H7 (cell line): ENCODE measurements at places on chromosomes 13 and 19.

GRCh38 chr13:44040818-44041100 is 161.1 kb downstream of the LACC1 start:
- no peak for DNase-seq

DNA sequence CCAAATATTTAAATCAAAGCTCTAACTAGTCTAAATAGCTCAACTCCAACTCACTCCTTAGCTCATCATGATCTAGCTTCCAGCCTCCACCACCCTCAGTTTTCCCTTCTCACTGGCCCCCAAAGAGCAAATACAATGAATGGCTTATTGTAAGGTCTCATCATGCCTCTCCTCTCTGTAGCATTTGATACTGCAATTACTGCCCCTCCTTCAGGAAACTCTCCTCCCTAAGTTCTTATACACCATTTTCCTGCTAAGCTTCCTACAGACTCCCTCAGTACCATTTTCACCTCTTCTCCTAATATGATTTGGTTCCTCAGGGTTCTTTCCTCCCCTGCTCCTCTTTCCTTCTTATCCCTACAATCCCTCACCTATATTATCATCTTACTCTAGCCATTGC is 12.8 kb downstream of the KPNA3 start:
- no peak for DNase-seq

GRCh38 chr13:74450964-74451363 is 316.8 kb upstream of the KLF12 start:
- DNase-seq: no peak

GRCh38 chr19:30223866-30224688 is 148.1 kb upstream of the ZNF536 start:
- DNase-seq: no peak

- DNase-seq: peak; percentile 27
Observed at GRCh38 chr19:14054721-14055120, 7.2 kb downstream of the PALM3 start.

GRCh38 chr13:40172878-40173277 is 493.6 kb downstream of the FOXO1 start:
- DNase-seq: no peak

DNA sequence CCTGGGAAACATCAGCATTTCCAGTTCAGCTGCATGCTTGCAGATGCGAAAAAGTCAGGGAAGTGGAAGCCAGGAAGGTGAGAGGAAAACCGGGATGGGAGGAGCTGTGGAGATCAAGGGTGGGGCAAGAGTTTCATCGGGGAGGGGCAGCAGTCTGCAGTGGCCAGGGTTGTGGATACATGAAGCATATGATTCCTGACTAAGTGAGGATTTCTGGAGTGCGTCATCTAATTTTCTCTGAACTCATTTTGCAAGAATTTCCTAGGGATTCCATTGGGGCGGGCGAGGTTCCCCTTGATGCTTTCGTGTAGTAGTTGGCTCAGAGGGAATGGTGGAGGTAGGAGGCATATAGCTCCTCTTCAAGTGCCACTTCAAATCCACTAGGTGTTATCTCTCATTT is 344.1 kb upstream of the TMTC4 start:
- no peak for DNase-seq

DNA sequence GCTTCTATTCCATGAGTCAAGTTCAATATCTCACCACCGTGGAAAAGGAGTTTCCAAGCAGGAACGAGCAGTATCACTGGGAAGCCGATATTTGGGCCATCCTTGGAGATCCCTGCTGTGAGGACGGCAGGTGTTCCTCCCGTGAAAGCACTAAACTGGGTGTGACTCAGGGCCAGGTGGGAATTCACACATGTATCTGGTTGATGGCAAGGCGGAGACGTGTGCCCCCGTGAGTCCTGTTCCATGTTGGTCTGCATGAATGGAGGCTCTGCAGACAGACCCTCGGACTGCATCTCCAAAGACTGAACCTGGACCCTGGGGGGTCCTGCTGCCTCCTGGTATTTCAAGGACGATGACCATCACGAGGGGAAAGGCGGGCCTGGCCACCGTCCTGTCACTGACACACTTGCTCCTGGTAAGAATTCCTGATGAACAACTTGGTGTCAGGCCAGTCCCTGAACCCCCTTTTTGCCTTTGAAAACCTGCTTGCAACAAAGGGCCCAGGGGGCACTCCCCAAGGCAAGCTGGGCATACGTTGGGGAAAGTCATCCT is 22.8 kb upstream of the GAS6 start:
- DNase-seq: no peak

DNA sequence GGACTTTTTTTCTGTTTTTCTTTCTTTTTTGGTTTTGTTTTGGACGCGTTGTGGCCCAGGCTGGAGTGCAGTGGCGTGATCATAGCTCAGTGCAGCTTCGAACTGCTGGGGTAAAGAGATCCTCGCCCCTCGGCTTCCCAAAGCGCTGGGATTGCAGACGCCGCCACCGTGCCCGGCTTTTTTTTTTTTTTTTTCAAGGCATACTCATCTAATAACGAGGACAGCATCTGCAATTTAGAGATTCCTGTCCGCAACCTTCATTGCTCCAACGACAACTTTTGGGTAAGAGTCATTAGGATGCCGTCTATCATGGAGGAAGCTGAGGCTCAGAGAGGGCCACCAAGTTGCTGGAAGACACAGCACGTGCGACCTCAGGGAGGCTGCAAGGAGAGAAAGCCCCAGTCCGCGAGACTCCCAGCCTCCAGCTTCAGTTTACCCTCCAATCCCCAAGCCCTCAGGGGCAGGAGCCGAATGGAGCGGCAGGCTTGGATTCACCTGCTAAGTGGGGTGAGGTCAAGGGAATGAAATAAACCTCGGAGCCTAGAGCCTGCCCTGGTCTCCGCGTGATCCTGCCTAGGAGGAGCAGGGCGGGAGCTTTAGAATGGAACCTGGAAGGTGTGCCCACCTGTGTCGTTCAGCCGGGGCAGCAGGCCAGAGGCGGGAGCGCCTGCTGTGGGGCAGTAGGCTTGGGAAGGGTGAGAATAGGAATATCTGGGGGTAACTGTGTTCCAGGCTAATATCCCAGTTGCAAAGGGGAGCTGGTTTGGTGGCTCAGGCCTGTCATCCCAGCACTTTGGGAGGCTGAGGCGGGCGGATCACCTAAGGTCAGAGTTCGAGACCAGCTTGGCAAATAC is 676 bp upstream of the POLRMT start:
- DNase-seq: no peak

- DNase-seq: no peak
Observed at GRCh38 chr19:23577501-23577900, 109.5 kb downstream of the ZNF675 start.

GRCh38 chr13:94799299-94799698 is 87.0 kb upstream of the SOX21 start:
- no peak for DNase-seq

GRCh38 chr13:41821238-41821594 is 139.7 kb downstream of the VWA8 start:
- peak; percentile 9 for DNase-seq

DNA sequence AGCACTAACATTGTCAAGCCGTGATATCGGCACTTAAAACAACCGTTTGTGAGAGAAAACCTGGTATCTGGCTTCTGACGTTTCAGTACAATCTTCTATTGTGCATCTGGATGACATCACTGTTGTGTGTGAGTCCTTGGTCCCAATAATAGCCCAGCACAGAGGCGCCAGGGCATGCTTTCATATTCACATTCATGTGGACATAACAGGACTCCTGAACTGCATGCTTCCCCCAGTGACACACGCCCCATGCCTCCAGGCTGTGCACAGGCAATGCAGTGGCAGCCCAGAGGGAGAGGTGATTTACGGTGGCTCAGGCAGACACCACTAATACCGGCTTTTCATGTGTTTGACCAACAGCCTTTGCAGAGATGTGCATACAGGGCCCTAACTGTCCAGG is 58.1 kb downstream of the MRPL57 start:
- DNase-seq: no peak

GRCh38 chr19:52990759-52991418 is 22.8 kb upstream of the ERVV-1 start:
- no peak for DNase-seq

DNA sequence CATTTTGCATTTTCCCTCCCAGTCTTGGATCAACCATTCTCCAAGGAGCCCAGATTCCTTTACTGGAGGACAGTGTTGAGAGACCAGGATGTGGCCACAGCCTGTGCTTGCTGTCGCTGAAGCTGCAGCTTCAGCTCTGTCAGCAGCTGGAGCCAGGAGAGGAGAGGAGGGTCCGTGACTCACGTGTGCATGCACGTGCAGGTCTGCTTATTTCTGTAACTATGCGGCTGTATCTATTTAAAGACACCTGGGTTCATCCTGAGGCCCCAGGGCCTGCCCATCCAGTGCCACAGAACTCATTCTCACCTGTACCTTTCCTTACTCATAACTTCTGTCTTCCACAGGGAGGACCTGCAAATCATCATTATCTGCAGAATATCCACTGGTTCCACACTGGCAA is 8.2 kb upstream of the LAMP1 start:
- DNase-seq: no peak

DNA sequence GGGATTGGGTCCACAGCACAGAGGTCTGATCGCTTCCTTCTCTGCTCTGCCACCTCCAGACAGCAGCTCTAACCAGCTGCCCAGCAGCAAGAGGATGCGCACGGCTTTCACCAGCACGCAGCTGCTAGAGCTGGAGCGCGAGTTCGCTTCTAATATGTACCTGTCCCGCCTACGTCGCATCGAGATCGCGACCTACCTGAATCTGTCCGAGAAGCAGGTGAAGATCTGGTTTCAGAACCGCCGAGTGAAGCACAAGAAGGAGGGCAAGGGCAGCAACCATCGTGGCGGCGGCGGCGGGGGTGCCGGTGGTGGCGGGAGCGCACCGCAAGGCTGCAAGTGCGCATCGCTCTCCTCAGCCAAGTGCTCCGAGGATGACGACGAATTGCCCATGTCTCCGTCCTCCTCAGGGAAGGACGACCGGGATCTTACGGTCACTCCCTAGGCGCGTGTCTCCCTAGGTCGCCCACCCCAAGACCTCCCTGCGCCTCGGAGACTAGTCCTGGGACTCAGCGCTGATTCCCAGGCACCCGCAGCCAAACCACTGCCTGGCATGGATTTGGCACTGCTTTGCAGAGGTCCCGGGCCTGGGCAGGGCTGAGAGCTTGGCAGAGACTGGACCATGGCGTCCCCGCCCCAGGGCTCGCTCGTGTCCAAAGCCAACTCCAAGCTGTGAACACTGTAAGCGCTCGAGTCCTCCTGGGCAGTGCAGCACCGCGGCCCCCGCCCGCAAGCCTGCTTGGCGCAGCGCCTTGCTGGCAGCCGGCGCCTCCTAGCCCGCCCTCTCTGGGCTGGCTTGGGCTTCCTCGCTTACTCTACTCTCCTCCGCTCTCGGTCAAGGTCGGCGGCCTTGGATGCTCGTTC is 1.5 kb downstream of the GSX1 start:
- peak; percentile 76 for DNase-seq

DNA sequence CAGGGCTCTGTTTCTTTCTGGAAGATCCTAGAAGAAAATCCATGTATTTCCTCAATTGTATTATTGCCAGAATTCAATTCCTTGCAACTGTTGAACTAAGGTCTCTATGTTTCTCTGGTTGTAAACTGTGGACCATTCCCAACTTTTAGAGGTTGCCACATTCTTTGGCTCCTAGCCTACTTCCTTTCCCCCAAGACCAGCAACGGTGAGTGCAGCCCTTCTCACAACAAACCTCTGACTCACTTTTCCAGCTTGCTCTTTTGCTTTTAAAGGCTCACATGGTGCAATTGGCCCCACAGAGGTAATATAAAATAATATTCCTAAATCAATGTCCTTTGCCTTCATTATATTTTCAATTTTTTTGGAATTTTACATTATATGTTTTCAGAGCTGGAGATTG is 371.3 kb downstream of the SLITRK5 start:
- DNase-seq: no peak

DNA sequence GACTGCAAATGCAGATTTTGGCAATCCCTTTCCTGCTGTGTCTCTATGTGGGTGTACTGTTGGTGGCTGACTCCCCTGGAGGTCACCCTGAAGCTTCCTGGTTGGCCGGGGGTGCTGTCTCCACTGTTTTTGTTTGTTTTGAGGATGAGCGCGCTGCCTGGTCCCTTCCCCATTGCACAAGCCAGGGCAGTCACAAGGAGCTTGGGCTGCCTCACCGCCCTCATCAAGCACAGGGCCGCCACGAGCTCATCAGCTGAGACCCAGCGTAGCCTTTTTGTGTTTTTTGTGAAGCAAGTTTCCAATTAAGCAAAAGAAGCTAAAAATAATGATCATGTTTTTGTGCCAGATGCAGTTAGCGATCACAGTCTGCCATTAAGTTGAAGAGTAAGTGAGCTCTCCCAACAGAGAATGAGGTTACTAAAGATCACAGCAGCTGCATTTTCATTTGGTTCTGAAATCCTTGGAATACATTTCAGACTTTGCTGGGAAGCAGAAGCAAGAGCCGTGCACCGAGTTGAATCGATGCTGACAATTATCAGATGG is 57.8 kb downstream of the GGACT start:
- DNase-seq: peak; percentile 74

DNA sequence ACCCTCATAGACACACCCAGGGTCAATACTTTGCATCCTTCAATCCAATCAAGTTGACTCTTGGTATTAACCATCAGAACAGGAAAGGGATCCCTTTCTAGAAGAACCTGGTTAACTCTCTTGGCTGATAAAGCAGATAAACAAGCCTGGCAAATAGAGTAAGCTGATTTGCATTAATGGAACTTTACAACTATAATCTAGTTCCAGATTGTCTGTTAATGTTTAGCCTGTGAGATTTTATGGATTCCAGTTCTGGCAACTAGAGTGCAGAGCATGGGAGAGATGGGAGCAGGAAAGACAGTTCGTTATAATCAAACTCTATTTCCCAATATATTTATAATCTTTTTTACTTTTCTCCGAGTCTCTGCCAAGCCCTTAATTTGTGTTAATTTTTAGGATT is 272.6 kb upstream of the KLHL1 start:
- DNase-seq: no peak

DNA sequence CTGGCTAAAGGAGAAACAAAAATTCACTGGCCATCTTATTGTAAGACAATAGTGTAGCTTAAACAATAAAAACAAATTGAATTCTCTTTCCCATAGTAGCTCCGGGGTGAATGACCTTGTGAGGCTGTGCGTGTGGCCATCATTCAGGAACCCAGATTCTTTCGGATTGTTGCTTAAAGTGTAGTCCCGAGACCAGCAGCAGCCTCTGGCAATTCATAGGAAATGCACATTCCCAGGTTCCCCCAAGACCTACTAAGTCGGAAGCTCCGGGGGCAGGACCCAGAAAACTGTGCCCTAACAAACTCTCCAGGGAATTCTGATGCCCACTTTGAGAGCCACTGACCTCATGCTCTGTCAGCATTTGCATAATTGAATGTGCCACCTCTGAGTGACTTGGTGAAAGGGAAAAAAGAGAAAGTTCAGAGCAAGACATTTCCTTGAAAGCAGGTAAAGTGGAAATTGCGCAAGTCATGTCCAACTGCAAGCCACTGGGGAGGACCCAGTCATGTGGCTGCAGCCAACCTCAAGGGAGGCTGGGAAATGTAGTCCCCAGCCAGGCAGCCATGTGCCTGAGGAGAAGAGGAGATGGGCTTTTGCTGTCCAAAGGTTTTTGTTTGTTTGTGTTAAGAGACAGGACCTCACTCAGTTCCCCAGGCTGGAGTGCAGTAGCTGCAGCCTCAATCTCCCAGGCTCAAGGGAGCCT is 50.7 kb upstream of the PNMA8B start:
- peak; percentile 79 for DNase-seq
